ENCODE measurements at places on chromosomes 1 and 21.

DNA sequence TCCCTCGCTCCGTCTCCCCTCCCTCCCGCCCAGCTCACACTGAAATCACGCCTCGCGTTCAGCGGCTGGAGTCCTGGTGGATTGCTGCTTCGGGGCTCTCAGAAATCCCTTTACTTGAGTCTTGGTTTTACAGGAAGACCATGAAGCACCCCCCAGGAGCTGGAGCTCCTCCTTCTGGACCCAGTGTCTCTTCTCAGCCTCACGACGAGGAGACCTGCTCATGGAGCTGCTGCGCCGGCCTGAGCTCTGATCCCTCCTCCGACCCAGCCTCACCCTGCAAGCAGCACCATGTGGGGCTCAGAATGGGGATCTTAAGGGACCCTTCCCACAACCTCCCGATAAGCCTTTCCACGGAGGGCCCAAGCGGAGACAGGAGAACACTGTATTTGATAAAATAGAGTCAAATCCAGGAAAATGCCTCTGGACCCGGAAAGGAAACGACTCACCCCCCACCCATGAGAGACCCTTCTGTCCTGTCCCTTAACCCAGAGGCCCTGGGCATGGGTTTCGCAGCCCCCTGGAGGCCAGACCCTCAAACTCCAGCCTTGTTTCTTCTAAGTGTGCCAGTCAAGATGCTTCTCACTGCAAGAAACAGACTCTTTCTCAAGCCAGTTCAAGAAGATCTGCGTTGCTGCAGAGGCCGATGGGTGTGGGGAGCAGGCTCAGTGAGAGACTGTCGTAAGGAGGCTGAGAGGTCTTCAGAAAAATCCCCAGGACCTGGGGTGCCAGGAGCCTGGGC, 26.1 kb downstream of the PDE9A start:
- DNase-seq = no peak
- peaks cover 12% of the 10 kb centered on the region for H3K4me1 ChIP-seq
- H3K36me3 ChIP-seq = no peaks in the 10 kb centered on the region
- no peak overlapping the region for H3K4me3 ChIP-seq
- no peaks in the 10 kb centered on the region for H3K27me3 ChIP-seq

- no peak overlapping the region for H3K27ac ChIP-seq
- no peak overlapping the region for H3K4me3 ChIP-seq
- no peak for DNase-seq
- H3K36me3 ChIP-seq = no peaks in the 10 kb centered on the region
- no peaks in the 10 kb centered on the region for H3K27me3 ChIP-seq
These were observed 13.4 kb upstream of the SPSB1 start for GRCh38 chr1:9279172-9279840.

- H3K27ac ChIP-seq = no peak overlapping the region
- H3K36me3 ChIP-seq = no peaks in the 10 kb centered on the region
- DNase-seq = no peak
- no peak overlapping the region for H3K4me3 ChIP-seq
- H3K27me3 ChIP-seq = no peaks in the 10 kb centered on the region
These were observed 93.3 kb upstream of the ADAMTS5 start for GRCh38 chr21:27060190-27060589.

DNA sequence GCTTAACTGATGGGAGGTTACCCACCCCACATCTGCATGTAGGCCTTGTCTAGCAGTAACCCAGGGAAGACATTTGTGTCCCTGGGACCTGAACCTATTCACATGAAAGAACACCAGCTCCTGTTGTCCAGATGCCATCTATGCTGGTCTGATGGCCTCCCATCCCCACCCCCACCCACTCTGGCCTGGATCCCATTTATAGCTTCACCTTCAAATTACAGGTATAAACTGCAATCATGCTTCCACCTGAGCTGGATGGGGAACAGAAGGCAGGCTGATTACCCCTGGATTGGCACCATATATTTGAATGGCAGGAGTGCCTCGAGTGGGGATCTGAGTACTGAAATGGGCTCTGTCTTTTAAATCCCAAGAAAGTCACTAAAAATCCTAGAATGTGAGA, 312.7 kb upstream of the USP24 start:
- peaks cover 10% of the 10 kb centered on the region for H3K27me3 ChIP-seq
- H3K4me1 ChIP-seq = peaks cover 5% of the 10 kb centered on the region
- no peak overlapping the region for H3K27ac ChIP-seq
- H3K36me3 ChIP-seq = no peaks in the 10 kb centered on the region
- no peak for DNase-seq

DNA sequence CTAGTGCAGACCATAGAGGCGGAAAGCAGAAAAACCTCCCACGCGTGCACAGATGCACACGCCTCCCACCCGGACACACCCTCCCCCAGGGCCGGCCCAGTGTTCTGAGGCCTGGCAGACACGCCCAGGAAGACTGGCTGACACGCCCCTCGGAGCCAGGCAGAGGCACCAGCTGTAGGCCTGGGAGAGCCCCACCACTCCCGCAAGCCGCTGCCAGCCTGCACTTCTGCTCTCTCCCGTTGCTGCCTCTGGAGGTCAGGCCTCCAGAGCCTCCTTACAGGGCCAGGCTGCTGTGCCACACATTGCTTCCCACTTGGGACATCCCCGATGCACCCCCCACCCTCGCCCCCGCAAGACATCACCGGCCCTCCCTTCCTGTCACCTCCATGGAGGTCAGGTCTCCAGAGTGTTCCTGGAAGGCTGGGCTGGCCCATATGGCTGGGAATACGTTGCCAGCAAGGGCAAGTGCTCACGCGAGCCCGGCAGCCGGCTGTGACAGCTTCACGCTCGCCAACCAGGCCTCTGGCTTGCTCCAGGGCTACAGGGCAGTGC, 40.4 kb downstream of the CASZ1 start:
- H3K4me1 ChIP-seq = peaks cover 37% of the 10 kb centered on the region
- H3K4me3 ChIP-seq = no peak overlapping the region
- H3K36me3 ChIP-seq = no peaks in the 10 kb centered on the region
- DNase-seq = no peak
- H3K27ac ChIP-seq = no peak overlapping the region

DNA sequence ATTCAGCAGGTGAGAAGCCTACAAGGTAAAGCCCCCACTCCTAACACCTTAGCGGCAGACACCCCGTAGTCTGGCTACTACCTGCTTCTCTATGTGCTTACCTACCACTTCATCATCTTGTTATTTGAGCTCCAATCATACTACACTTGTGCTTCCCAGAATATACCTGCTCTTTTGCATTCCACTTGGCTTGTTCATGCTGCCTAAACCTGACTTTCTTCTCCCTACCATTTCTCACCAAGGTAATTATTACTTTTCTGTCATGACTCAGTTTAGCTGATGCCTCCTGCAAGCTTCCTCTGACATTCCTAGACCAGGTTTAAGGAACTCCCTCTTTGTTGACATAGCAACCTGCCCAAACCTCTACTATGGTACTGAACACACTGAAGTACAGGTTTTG, 495.6 kb upstream of the C1orf87 start:
- H3K4me3 ChIP-seq = no peak overlapping the region
- no peaks in the 10 kb centered on the region for H3K27me3 ChIP-seq
- DNase-seq = no peak

DNA sequence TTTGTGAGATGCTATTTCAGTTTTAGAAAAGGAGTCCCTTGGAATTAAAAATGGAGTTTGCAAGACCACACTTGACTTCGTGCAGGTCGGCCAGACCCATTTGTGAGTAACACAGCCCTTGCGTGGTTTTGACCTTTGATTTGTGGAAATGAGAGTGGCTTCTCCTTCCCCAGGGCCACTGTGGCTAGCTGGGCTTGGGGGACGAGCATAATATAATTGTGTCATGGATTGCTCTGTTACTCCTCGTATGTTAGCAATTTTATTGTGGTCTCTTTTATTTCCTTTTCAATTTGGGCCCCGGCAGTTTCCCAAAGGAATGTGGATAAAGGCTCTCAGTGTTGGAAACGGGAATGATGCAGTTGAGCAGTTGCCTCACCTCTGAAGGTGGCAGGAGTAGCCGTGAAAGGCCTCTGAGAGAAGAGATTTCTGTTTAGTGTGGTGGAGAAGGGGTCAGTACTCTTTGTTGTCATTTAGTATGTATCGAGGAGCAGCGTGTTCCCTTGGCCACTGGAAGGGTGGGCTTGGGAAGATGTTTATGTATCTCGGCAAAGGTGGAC, 194.6 kb downstream of the PBX1 start:
- H3K36me3 ChIP-seq = no peaks in the 10 kb centered on the region
- peaks cover 14% of the 10 kb centered on the region for H3K4me1 ChIP-seq
- no peak overlapping the region for H3K4me3 ChIP-seq

- H3K36me3 ChIP-seq = no peaks in the 10 kb centered on the region
- H3K4me3 ChIP-seq = no peak overlapping the region
- peaks cover 5% of the 10 kb centered on the region for H3K4me1 ChIP-seq
These were observed 53.0 kb upstream of the ABCG1 start for GRCh38 chr21:42165901-42166300.

GRCh38 chr1:42929434-42930177, 29.1 kb downstream of the SLC2A1 start:
- H3K27ac ChIP-seq = peak overlapping the region; percentile 48
- no peaks in the 10 kb centered on the region for H3K27me3 ChIP-seq
- H3K36me3 ChIP-seq = peaks cover 14% of the 10 kb centered on the region
- peaks cover 23% of the 10 kb centered on the region for H3K4me1 ChIP-seq
- DNase-seq = no peak
- H3K4me3 ChIP-seq = no peak overlapping the region

DNA sequence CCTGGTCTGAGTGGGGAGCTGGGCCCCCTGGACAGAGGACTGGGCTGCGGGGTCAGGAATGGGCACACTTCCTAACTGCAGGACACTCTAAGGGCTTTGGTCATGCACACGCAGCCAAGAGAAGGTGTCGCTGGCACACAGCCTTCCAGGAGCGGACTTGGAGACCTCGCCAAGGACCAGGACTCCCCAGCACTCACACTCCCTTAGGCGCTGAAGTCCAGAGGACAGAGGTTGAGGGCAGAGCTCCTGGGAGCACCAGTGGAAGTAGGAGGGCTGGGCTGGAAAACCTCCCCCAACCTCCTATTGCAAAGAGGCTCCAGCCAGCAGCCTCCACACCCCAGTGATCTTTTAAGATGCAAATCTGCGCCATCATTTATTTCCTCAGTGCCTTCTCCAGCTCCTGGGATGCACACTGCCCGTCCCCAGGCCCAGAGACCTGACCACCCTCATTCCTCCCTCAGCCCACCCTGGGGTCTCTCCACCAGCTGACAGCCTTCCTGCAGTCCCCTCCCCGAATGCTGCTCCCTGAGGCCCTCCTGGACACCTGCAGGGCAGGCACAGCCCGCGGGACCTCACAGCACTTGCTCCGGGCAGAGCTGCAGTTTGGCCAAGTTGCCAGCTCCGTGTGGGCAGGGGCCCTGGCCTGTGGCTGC, 3.0 kb downstream of the TSPEAR start:
- no peak overlapping the region for H3K27ac ChIP-seq
- no peaks in the 10 kb centered on the region for H3K36me3 ChIP-seq
- DNase-seq = peak; percentile 47

- H3K36me3 ChIP-seq = no peaks in the 10 kb centered on the region
- no peak overlapping the region for H3K4me3 ChIP-seq
These were observed 3.4 kb downstream of the PPP2R5A start for GRCh38 chr1:212288615-212289014.

DNA sequence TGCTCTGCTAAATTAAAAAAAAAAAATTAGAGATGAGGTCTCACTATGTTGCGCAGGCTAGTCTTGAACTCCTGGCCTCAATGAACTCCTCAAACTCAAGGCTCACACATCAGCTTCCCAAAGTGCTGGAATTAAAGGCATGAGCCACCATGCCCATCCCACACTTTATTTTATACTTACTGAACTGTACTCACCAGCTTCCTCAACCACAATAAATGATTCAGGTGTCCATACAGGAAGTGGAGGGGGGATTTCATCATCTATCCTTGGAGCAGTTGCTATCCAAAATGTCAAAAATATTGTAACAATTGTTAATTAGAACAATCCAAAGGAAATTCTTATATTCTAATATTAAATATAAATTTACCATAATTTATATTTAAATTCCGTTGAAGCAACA, 22.4 kb upstream of the RSBN1 start:
- H3K4me1 ChIP-seq = no peaks in the 10 kb centered on the region
- no peaks in the 10 kb centered on the region for H3K27me3 ChIP-seq
- H3K36me3 ChIP-seq = no peaks in the 10 kb centered on the region
- DNase-seq = no peak

GRCh38 chr1:201916649-201917249, 28.1 kb downstream of the SHISA4 start:
- no peak overlapping the region for H3K27ac ChIP-seq
- no peak for DNase-seq
- no peaks in the 10 kb centered on the region for H3K27me3 ChIP-seq
- H3K36me3 ChIP-seq = no peaks in the 10 kb centered on the region
- H3K4me1 ChIP-seq = peaks cover 6% of the 10 kb centered on the region
